Activated T-helper 2 cell treated with anti-CD3 and anti-CD28 coated beads, Interferon-gamma antibody, Interleukin-2, Interleukin-4, amounts not matched to agents 10 μg/mL and 5 μg/mL and 100 μg/mL, durations not matched to agents 14 hours and 24 hours and 36 hours (primary cell): ENCODE measurements at places on chromosomes 5 and 9. TPM values are rescaled to one million over a fixed set of nuclear protein-coding genes. Genes with fewer than 3 reads are reported as not detected.

DNA sequence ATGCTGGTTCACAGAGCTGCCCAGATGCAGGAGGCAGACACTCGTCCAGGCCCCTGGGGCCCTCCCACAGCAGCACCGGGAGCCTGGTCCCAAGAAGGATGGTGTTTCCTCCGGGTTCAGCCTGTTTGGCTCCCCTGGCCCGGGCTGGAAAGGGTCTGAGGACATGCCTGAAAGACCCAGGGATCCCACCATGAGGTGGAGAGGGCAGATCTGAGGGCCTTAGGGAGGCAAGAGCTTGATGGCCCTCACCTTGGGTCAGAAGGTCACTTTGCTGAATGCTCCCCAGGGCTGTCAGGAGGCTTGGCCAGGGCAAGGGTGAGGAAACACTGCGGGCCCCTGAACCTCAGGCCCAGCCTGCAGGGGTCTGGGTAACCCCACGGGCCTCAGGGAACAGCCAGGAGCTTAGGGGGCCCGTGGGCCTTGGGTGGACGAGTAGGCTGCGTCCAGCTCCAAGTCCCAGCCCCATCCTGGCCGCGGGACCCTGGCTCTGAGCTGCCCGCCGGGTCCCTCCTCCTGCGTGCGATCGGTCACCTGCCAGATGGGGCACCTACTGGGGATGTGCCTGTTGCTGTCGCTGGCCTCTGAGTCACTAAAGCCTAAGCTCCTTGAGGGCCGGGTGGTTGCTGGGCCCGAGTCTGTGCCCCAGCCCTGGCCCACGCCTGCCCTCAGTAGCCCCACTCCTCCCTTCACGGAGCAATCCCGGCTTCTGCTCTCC is 106.2 kb downstream of the ZNF354C start:
- no peak for DNase-seq

DNA sequence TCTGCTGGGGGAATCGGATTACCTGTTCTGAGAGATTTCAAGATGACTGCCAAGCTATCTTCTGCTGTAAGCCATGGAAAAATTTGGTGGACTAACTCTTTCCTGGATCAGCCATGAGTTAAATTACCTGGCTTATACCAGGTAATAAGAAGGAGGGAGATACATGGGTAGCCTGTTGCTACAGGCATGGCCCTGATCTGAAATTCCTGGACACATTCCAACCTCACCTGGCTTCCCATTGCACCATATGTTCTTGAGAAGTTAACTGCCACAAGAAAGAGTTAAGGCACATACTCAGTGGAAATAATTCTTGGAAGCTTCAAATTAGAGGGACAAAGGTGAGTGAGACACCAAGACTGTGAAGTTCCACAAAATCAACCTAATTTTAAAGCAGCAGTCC is 371.3 kb downstream of the ACTL7B start:
- no peak for DNase-seq

GRCh38 chr5:74290634-74291241 is 349.8 kb downstream of the ENC1 start:
- no peak for DNase-seq

PCDHB10 gene
- not detected in 2 replicates for total RNA-seq

PCDHB16 gene
- total RNA-seq, result not detected in 2 replicates

PCDHGB2 gene
- total RNA-seq, result 0.85 and 0.91 TPM in 2 replicates

GRCh38 chr5:134533115-134533815 is 7.8 kb downstream of the JADE2 start:
- no peak for DNase-seq

DNA sequence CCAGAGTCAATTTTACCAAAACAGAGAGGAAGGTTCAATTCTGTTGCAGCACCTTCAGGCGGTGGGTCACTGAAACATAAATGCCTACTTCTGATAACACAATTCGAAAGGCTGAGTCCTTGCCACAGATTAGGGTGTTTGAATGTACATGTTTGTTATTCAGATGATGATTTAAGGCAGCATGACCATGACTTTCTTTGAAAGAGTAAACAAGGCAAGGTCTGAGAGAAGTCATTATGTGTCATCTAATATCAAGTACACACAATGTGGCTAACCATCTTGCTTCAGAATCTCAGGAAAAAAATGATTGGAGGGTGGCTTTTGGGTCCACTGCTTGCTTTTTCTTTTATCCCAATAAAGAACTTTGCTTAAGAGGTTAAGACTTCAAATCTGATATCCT is 457.5 kb downstream of the TAF11L14 start:
- DNase-seq, result no peak

DNA sequence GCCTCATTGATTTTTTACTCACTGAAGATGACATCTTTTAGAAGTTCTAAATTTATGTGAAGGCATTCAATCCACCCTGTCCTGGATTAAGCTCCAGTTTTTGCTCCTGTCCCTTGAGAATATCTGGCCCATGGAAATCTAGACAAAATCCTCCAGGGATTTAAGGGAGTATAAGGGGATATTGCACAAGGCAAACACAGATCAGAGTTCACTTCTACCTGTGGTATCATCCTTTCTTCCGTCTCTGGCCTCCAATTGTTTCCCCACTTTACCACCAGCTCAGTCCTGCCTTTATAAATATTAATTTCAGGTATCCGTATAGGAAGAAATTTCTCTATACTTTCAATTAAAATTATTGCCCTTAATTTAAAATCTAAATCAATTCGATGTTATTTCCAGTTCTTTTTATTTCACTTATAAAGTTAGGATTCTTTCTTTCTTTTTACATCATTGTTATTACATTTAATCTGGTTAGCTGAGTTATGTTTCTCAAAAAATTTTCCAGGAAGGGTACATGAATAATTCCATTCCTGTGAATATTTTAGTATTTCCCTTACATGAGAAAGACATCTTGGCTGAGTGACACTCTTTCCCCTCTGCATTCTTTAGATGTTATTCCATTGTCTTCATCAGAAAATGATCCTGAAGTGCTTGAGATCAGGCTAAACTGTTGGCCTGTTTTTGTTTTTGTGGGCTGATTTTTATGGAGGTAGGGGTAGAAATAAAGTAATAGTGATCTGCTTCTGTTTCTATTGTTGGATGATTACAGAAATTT is 194.3 kb upstream of the MAP3K1 start:
- no peak for DNase-seq

FBP1 gene
- 0.23 TPM in 1 of 2 replicates, not detected in the other for total RNA-seq

FCHO2 gene
- total RNA-seq, result 1.3 and 1.6 TPM in 2 replicates

- DNase-seq, result no peak
Measured at GRCh38 chr5:174567506-174568141, 156.8 kb upstream of the MSX2 start.

RNF208 gene
- 9.5 and 10.1 TPM in 2 replicates for total RNA-seq

DNA sequence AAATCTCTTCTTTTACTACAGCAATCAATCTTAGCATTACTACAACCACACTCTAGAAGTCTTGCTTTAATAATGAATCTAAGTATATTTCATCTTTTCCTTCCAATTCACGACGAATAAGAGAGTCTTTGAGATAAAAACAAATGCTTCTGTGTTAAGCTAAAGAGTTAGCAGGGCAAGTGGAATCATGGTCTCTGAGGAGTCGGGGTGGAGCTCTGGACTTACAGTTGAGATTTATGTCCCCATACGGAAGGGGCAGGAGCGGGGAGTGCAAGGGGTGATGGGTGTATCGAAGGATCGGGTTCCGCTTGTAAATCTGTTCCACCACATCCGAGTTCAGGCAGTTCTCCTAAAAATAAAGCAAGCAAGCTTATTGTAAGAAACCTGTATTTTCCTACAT is 59.0 kb upstream of the RETREG1 start:
- no peak for DNase-seq

DNA sequence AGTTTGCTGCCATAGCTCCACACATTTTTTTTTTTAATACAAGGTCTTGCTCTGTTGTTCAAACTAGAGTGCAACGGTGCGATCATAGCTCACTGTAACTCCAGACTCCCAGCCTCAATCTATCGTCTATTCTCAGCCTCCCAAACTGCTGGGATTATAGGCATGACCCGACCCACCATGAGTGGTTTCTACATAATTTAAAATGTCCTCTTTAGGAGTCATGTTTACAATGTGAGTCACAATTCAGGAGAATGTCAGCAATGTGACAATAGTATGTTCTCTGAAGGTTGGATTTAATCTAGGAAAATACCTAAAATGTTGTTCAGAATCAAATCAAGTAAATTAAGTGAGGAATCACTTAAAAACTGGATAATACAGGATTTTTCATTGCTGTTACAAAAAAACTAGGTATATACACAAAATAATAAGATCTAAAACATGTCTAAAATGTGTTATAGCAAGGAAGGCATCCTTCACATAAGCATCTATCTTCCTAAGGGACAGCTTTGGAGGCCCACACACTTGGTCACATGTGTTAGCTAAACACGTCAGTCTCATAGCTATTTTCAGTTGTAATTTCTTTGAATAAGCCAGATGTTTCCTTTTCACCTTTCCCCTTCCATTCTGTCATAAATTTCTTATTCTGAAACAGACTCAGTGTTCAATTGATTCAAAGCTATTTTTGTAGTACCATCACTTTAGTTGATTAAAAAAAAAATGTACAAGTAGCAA is 30.0 kb upstream of the ELAVL2 start:
- no peak for DNase-seq

SOX30 gene
- 0.11 TPM in 2 replicates for total RNA-seq

PCDHGC4 gene
- not detected in 2 replicates for total RNA-seq

DNA sequence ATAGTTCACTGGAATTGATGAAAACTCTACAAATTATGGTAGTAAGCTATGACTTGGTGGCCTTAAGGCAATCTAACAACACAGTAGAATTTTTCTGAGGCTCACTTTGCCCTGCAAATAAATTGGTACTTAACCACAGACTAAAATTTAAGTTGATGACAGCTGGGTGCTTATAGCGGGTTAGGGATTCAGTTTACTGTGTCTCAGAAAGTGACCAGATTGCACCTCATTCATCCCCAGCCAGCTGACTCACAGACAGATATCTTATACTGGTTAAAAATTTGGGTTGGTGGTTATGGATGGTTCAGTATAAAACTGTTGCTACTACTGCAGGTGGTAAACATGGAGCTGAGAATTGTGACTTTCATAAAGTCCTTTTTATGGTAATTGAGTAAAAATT is 2.8 kb downstream of the CKS2 start:
- no peak for DNase-seq

FST gene
- not detected in 2 replicates for total RNA-seq

GCNT4 gene
- 0.28 and 0.37 TPM in 2 replicates for total RNA-seq
